ENCODE measurements at places on chromosomes 13 and 19.
A peak's percentile ranks its signal among the peaks of the same experiment; 100 is the strongest.

- no peak for DNase-seq
Observed at GRCh38 chr13:42002066-42002465, 41.2 kb upstream of the VWA8 start.

DNA sequence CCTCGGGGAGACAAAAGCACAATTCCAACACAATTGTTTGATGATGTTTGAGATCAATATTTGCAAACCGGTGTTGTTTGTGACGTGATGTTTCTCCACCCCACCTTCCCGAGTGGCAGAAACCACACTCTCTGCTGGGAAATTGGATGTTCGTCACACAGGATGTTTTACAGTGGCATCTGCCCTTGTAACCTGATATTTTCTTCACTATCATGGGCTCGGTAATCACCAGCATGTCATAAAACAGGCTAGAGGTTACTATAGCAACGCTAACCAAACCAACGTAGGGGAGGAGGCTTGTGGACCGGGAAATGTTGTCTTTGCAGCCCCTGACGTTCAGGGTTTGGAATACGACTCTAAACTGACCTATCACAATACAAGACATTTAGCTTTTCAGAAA, 454.5 kb downstream of the IRS2 start:
- peak; percentile 75 for DNase-seq

GRCh38 chr13:82688400-82688994, 1193.8 kb downstream of the SLITRK1 start:
- no peak for DNase-seq

DNA sequence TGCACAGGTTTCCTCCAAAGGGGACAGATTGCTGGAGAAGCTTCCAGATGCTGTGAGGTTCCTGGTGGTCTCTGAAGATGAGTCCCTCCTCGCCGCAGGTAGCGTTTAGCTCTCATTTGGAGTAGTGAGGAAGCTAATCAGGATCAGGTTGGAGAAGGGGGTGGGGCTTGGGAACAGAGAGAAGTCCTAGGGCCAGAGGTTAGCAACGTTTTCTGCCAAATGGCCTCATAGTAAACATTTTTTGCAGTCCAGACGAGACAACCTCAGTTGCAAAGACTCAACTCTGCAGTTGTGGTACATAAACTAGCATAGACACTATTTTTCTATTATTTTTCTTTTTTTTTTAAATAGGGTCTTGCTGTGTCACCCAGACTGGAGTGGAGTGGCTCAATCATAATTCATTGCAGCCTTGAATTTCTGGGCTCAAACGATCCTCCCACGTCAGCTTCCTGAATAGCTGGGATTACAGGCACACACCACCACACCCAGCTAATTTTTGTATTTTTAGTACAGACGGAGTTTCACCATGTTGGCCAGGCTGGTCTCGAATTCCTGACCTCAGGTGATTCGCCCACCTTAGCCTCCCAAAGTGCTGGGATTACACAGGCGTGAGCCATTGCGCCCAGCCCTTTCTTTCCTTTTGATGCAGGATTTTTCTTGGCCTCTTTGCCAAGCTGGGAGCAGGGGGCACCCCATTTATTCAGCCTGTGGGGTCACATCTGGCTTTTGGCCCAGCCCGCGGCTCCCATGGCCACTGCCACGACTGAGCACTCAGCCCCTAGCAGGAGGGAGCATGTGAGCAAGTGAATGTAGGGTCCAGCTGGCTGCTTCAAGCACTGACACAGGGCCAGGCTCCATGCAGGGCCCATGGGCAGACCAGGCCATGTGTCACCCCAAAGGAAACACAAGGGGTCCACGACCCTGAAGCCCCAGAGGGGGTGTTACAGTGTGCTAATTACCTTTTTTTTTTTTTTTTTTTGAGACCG, 34.4 kb upstream of the SIN3B start:
- no peak for DNase-seq

DNA sequence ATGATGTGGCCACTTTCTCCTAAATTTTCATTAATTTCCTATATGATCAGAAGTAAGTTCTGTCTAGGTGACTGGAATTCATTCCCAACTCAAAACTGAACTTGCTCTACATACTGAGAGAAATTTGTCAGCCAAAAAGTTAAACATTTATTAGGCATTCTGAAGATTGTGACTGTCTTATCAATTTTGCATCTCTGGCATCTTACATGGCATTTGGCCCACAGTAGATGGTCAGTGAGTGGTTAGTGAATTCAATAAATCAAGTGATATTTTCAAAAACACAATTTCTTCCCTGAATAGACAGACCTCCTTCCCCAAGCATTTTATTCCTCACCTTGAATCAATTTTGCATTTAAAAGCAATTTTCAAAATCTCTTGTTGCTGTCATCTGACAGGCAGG, 363.2 kb upstream of the NBEA start:
- DNase-seq = no peak

DNA sequence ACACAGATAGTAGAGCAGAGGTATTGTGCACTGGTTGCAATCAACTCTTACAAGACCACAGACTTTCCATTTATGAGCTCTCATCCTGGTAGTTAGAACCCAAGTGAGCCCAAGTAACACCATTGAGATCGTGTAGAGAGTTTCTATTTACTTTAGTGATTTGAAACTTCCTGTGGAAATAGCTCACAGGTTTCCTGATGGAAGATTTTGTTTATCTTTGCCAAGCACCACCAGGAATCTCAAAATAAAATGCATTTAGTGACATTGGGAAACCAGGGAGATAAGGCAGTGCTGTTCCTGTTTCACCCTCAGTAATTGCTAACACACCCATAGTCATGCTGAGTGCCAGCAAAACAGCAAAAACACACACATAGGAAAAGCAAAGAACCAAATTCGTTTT, 102.5 kb downstream of the FLT1 start:
- no peak for DNase-seq

- DNase-seq = no peak
Observed at GRCh38 chr19:47130120-47130588, 481 bp upstream of the SAE1 start.

DNA sequence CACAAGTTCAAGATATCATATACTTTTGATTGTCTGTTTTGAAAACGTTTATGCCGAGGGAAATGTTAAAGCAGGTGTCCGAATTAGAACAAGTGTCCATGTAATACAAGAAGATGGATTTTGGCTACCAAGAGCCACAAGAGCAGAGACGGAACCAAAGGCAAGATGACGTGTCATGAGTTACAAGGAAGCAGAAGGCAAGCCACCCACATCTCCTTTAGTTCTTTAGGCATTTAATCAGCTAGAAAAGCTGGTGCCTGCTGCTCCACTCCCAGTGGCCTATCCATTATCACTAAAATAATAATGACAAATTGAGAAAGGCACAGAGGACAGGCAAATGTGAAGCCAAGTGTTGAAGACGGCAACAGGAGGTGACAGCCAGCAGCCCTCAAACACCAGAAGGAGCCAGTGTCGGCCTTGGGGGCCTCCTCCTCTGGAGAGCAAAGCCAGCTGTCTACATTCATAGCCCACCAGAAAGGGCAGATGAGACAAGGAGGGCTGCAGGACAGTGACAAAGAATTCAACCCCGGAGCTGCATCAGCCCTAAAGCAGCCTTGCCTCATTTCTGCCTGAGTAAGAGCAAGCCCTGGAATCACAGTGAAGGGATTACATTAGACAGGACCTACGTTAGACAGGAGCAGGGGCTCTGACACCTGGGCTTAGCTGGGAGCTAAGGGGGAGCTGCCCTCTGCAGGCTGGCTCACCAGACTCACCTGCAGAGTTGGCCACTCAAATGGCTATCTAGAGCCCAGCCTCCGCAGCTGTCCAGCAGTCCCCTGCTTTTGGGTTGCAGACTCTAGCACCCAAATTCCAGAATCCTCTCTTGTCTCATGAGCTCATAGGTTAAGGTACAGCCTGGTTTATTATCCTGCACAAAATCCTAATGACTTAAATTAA, 569.9 kb downstream of the UQCRFS1 start:
- DNase-seq = no peak

- no peak for DNase-seq
Observed at GRCh38 chr13:107031716-107032115, 463.8 kb upstream of the ARGLU1 start.

DNA sequence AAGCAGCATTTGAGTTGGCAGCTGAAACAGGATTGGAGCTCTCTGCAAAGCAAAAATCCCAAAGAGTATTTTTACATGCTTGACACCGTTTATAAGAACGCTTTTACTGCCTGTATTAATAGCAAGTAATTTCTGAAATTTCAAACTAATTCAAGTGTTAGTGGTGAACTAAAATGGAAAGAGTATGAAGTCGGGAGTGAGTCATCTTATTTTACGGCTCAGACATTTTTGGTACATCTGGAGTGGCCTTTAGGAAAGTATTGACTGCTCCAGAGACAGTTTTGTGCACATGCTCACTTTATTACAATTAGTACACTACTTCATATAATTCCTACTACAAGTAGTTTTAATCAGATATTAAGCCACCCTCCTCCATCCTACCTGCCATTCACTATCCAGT, 167.4 kb downstream of the SLITRK6 start:
- DNase-seq = no peak

DNA sequence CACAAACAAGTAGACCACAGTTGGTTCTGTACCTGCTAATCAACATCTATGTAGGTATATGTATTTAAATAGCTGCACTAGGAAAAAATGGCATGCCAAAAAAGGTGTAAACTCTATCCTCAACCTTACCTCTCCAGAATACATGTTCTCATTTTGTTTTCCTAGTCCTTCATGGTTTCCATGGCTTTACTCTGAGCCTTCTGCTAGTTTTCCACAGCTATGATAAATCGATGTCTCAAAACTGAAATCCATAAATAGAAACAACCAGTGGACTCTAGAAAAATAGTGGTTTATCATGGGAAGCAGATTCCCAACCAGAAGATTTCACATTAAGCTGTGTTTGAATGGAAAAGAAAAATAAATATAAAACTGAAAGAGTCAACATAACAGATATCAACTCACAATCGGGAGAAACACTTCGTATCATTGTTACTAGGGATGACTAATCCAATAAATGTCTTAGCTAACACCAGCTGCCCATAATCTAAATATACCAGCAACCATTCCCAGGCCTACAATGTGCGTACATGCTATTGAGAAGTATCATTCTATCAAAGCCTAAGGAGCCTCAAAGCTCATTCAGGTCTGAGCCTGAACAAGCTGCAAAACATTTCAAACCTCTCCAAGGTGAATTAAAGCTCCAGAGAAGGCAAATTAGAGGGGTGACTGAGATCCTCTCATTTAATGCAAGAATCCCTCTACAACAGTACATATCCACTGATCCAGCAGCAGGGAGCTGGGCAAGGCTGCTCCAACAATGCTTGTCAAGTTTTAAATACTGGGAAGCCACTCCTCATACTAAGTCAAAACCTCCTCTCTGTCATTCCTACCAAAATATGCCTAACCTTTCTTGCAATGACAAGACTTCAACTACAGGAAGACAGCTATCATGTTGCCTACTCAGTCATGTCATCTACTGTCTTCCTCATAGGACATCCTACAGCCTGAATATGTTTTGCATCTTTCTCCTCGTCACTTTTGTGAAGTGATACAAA, 90.2 kb downstream of the KCTD12 start:
- DNase-seq = no peak

GRCh38 chr13:21530656-21531055, 71.6 kb upstream of the ZDHHC20 start:
- no peak for DNase-seq

GRCh38 chr13:36251526-36251925, 37.2 kb upstream of the SOHLH2 start:
- no peak for DNase-seq

DNA sequence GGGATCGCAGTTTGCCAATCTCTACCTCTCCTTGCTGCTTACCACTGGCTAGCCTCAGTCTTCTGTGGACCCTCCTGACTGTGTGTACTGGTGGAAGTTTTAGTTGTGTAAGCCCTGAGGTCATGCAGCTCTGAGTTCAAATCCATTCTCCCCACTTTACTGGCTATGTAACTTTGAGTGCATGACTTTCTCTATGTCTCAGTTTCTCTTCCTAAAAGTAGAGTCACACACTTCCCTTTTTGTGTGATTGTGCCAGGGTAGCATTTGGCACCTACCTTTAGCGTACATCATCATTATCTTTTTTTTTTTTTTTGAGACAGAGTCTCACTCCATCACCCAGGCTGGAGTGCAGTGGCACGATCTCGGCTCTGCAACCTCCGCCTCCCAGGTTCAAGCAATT, 70.3 kb downstream of the MAP4K1 start:
- no peak for DNase-seq

DNA sequence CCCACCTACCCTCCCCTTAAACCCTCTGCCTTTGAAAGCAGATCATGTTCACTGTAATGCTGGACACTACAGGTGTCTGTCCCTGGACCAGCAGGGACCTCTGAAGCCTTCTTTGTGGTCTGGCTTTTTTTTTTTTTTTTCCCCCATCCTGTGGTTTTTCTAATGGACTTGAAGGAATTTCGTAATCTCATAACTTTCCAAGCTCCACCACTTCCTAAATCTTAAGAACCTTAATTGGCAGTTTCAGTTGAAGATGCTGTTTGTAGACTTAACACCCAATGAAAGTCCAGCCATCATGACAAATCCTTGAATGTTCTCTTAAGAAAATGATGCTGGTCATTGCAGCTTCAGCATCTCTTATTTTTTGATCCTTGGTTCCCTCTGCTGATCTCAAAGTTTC, 45.0 kb upstream of the LRCH1 start:
- no peak for DNase-seq

DNA sequence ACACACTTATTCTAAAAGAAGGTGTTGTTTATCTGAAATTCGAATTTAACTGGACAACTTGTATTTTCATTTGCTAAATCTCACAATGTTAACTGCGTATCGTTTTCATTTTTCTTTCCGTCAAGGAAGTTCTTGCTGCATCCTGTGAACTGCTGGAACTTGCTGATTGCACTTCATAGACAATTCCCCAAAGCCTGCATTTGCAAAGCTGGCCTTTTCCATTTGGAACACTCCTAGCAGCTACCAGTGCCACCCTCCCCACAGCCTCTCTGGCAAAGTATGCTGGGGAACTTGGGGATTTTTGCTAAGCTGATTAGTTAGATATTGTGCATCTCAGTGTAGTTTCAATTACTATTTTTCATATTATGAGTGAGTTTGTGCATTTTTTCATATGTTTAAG, 20.4 kb upstream of the ARGLU1 start:
- no peak for DNase-seq

DNA sequence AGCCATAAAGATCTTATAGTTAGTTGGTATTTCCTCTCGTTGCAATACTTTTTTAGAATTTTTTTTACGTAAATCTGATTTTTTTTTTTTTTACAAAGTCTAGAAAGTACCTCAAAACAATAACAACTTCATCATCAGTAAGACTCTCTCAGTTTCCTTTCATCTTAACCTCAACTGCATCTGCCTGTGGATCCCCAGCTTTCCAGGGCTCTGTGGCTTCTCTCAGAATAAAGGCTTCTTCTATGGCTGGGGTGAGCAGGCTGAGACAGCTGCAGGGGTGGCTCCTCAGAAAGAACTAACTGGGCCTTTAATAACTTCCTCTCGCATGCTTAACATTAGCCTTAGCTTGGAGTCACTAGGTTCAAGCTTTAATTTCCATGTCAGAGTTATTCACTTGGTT, 4.2 kb downstream of the ZNF506 start:
- DNase-seq = no peak

GRCh38 chr19:46860846-46861690, at the start of gene ARHGAP35:
Gene ARHGAP35, plus strand, starts transcription at chr19:46860997. Its CDS starts 57,679 bp downstream, at chr19:46918676.
- peak; percentile 22 for DNase-seq

DNA sequence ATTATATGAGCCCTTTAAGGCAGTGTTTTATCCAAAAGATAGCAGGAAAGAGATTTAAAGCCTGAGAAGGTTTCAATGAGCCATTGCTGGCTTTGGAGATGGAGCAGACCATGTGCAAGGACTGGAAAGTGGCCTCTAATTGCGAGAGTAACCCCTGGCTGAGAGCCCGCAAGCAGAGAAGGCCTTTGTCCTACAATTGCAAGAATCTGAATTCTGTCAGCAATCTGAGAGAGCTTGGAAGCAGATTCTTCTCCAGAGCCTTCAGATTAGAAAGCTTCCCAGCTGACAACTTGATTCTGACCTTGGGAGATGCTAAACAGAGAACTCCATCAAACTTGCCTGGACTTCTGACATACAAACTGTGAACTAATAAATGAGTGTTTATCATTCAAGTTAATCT, 528.7 kb upstream of the KLF12 start:
- no peak for DNase-seq

Data from NCI-H2171 treated with DMSO at 0.1 percent for 48 hours (cell line).